ENCODE measurements at places on chromosomes 5 and 9.

GRCh38 chr9:89462817-89463683, 34.9 kb downstream of the SEMA4D start:
- no peak for DNase-seq

DNA sequence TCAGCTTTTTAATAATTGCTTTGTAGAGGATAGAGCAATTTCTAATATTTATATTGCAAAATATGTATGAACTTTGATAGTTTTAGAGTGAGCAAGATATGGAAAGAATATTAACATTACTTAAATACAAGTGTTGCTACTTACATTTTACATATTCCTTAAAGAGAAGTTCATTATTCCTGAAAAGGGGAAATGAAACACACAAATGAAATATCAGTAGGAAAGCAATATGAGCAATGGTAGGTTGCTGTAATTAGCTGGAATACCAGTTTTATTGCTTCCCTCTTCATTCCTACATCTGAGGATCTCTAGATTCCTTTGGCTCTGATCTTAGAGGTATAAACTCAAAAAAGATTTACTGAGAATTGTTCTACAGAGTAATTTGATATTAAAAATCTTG, 414.1 kb downstream of the FAM170A start:
- DNase-seq, result no peak

DNA sequence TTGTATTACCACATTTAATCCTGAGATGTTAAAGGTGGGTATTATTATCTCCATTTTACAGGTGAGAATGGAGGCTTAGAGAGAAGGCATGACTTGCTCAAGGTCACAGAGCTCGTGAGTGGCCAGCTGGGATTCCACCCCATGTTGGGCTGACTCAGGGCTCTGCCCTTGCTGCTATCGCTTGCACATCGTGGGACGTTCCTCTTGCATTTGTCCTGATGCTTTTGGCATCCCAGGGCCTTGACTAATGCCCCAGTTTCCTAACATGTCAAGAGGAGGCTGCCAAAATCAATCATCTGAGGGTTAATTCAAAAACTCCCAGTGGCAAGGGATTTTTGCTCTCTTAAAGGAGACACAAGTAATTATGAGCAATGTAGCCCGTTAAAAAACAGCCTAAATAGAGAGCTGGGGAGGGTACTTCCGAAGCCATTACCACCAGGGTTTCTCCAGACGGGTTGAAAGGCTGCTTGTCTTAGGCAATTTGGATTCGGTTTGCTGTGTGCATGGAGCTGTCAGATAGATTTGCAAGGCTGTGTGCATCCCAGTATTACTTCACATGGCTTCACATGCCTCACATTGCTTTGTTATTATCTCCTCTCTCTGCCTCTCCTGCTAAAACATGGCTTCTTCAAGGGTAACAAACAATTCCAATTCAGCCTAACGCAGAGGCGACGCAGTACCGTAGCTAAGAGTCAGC, 347.4 kb downstream of the DRD1 start:
- no peak for DNase-seq

DNA sequence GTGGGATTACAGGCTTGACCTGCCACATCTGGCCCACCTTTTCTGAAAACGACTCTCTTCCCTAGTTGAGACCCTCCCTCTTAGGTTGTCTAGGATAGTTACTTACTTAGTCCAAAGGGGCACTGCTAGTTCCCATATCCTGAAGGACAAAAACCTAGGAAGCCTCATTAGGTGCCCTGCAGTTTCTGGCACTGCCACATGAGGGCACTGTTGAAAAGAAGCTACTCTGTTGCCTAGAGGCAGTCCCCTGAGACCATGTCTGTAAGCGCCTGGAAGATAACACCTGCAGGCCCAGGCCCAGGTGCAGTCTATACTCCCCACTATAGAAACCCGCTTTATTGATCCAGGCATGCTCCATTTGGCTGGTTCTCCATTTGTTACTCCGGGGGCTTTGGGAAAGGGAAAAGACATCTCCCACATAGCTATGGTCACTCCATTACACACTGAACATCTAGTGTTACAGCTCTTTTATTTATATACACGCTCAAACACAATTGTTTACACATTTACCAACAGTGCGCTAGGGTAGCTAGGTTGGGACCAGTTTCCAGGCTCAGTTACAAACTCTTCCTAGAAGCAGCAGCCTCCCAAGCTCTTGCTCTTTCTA, 73.4 kb upstream of the PPARGC1B start:
- no peak for DNase-seq

DNA sequence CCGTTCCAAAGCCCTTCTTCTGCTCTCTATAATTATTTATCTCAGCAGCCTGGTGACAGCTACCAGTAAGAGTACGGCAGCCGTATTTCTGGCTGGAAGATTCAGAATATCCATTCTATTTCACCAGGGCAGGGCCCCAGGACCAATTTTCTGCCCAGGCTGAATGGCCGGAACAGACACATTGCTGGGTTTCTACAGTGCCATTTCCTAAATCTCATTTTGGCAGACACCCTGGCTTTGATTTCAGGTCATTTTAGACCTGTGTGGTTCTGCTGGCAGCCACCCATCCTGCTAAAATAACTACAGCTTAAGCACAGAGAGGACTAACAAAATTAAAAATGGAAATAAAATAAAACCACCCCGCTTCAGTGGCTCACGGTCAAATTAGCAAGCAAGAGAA, 95.0 kb downstream of the CRB2 start:
- DNase-seq, result no peak

GRCh38 chr5:116009806-116010205, 22.5 kb upstream of the ARL14EPL start:
- no peak for DNase-seq

DNA sequence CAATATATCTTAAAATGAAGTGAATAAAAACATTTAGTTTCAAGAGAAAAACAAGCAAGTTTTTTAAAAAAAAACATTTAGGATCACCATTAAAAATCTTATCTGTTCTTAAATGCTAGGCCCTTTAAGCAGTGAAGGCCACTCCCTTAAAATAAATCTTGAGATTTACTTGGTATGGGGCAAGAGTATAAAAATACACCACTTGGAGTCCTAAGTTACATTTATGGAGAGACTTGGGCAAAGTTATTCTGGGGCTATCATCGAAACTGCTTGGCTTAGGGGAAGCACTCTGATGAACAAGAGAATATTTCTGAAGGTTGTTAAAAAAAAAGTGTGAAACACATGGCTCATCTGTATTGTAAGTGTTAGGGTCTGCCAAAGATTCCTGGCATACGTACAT, 97.4 kb downstream of the NR3C1 start:
- DNase-seq, result no peak

- no peak for DNase-seq
Measured at GRCh38 chr9:93667006-93667405, 90.6 kb downstream of the PHF2 start.

GRCh38 chr9:129932303-129933151, 97.3 kb downstream of the USP20 start:
- DNase-seq, result no peak

DNA sequence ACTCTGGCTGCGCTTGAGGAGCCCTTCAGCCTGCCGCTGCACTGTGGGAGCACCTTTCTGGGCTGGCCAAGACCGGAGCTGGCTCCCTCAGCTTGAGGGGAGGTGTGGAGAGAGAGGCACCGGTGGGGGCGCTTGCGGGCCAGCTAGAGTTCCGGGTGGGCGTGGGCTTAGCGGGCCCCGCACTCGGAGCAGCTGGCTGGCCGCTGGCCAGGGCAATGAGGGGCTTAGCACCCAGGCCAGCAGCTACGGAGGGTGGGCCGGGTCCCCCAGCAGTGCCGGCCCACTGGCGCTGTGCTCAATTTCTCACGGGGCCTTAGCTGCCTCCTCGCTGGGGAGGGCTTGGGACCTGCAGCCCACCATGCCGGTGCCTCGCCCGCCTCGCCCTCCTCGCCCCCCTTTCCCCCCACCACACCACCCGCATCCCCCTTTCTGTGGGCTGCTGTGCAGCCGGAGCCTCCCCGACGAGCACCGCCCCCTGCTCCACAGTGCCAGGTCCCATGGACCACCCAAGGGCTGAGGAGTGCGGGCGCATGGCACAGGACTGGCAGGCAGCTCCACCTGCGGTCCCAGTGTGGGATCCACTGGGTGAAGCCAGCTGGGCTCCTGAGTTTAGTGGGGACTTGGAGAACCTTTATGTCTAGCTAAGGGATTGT, 954.5 kb downstream of the DTWD2 start:
- DNase-seq, result no peak

DNA sequence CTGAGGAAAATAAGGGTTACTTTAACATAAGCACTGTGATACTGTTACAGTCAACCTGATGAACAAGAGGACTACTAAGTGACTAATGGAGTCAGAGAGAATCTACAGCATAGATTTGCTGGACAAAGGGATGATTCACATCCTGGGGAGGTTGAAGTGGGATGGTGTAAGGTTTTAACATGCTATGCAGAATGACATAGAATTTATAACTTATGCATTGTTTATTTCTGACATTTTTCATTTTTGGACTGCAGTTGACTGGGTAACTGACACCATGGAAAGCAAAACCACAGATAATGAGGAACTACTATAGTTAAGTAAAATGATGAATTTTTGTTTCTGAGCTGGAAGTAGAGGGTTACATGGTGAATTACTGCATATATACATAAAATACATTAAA, 389.2 kb downstream of the MAT2B start:
- no peak for DNase-seq

GRCh38 chr9:111456529-111456928, 27.7 kb downstream of the ECPAS start:
- DNase-seq, result no peak

DNA sequence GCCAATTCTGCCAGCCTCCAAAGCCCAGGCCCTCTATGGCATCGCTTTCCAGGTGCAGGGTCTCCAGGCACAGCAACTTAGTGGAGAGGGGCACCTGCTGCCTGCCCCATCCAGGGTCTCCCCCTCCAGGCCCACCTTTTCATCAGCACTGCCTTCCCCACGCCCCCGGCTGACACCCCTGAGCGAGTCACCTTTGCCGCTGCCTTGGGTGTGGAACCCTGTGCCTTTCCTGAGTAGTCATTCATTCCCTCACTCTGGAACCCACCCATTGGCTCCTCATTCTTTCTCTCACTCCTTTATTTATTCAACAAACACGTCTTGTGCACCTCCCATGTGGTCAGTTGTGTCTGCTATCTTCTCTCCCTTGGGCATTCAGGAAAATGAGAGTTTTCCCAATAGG, 14.5 kb upstream of the RPL26L1 start:
- no peak for DNase-seq

GRCh38 chr9:133563291-133563796, 28.8 kb downstream of the ADAMTSL2 start:
- no peak for DNase-seq

DNA sequence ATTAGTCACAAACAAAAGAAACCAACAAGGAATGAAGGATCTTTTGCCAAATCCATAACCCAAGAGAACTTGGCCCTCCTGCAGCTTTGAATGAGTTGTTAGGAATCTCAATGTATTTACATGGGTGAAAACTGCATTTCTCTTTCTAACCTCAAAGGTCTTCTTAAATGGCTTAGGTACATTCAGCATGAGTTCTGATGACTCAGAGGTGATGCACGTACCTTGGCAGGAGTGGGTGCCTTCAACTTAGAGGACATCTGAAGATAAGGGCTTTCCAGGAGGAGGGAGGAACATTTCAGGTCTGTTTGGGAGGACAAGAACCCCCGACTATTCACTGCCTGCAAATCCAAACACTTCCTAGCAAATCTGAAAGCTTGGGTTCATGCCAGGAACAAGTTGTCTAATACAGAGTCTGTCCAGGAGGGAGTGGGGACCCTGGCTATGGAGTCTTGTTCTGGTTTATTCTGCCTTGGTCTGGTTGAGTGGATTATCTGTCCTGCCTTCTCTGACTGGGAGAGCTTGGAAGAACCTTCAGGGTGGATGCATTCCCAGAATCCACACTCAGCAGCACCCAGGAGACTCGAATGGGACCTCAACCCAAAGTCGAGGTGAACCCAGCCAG, 65.7 kb downstream of the IRX2 start:
- DNase-seq, result no peak

- no peak for DNase-seq
Measured at GRCh38 chr5:580436-580835, 31.7 kb upstream of the CEP72 start.

DNA sequence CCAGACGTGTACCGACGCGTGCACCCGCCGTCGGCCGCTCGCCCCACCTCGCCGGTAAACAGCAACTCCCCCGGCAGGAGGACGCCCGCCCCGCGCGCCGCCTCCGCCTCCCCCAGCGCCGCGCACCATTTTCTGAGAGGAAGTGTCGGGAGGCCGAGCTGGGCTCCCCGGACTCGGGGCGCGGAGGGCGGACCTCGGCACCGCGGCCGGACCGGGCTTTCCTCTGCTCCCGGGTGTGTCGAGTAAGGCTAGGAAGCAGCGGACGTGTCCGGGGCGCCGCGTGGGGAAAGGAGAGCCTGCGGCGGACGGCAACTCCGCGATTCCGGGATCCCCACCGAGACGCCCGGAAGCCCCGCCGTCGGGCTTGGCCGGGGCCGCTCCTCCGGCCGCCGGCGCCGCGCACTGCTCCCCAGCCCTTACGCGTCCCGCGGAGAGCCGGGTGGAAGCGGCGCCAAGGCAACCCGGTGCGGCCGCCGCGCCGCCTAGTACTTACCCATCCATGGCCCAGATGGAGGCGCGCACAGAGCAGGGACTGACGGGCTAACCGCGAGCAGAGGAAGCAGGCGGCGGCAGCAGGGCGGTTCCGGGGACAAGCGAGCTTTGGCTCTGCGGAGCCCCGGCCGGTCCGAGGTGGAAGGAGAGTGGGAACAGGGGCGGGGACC, at the start of gene PTBP3:
Gene PTBP3, minus strand, starts transcription at position 643 of the 662 bp plus-strand sequence. CDS start 35,754 bp downstream, outside the sequence.
- DNase-seq, result peak; percentile 37

DNA sequence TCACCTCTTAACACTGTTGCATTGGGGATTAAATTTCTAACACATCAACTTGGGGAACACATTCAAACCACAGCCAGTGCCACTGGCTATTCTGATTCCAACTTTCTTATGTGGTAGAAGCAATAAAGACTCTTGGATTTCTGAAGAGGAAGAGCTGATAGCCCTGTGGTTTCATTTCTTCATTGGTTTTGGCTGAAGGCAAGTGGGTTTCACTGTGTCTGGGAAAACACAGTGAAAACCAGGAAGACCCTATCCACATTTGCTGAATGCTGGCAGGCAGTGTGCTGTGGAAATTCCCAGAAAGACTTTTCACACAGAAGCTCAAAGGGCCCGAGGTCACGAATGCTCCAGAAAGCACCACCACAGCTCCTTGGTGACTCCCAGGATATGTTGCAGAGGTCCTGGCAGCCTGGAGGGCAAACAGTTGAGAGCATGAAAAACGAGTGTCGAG, 67.1 kb downstream of the DAPK1 start:
- DNase-seq, result no peak

DNA sequence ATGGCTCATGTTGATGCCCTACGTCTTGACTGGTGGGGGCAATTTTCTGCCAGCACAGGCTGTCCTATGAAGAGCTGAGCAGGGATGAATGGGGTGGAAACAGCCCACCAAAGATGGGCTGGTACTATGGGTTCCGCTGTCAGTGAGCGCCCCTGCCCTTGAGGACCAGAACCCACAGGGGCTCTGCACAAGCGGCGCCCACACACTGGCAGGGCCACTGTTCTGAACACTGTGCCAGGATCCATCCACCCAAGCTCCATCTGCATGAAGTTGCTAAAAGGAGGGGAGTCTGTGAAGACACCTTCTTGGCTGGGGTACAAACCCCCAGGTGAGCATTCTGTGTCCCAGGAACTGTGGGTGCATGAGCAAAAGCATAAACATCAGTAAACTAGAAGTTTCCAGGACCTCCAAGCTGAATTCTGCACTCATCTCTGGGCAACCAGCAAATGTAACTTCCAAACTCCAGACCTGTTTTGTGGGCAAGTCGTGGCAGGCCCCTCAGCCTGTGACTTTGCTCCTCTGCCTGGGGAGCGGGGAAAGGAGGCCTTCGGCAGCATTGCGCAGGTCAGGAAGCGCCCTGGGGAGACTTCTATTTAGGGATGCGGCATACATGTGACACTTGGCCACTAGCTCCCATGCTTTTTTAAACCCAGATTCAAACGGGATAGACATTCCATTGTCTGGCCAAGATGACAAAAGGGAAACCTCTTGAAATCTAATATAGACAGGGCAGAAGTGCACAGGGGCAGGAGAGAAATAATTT, 48.9 kb downstream of the PTPN3 start:
- DNase-seq, result no peak

Measured in amygdala (tissue), 56 donors.